ENCODE measurements at places on chromosomes 2 and 18.

GRCh38 chr2:217612920-217613319 lies 389.9 kb downstream of the TNS1 start:
- DNase-seq, result no peak
- H3K36me3 ChIP-seq, result no peaks in the 10 kb centered on the region
- peaks cover 2% of the 10 kb centered on the region for H3K27me3 ChIP-seq
- peaks cover 3% of the 10 kb centered on the region for H3K4me1 ChIP-seq

DNA sequence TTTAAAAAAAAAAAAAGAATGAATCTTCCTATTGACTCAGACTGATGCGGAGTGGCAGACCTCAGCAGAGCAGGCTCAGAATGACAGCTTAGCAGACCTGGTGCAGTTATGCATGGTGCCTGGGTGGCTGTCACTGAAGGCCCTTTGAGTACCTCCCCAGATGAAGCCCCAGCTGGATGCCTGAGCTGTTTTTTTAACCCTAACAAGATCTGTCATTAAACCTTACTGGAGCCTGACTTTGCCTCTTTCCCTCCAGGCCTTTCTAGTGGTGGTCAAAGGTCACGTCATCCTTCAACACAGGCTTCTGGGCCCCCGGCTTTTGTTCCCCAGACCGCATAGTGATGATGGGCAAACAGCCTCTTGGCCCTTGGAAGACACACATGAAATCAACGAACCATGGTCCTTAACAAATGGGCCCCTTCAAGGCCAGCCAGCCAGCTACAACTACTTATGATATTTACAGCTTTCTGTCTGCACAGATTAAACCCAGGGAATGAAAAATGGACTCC lies 138.3 kb upstream of the CYP1B1 start:
- no peak overlapping the region for H3K4me3 ChIP-seq
- DNase-seq, result no peak
- H3K27ac ChIP-seq, result no peak overlapping the region
- no peaks in the 10 kb centered on the region for H3K4me1 ChIP-seq

GRCh38 chr2:231708773-231709635 lies 679 bp downstream of the PTMA start:
- peaks cover 32% of the 10 kb centered on the region for H3K4me1 ChIP-seq
- H3K27me3 ChIP-seq, result no peaks in the 10 kb centered on the region
- peak overlapping the region; percentile 87 for H3K4me3 ChIP-seq
- DNase-seq, result no peak

- peak; percentile 6 for DNase-seq
- H3K27me3 ChIP-seq, result peaks cover 10% of the 10 kb centered on the region
- no peaks in the 10 kb centered on the region for H3K36me3 ChIP-seq
- no peak overlapping the region for H3K4me3 ChIP-seq
- H3K27ac ChIP-seq, result no peak overlapping the region
Observed at GRCh38 chr2:10834068-10834655, 21.6 kb upstream of the PDIA6 start.

DNA sequence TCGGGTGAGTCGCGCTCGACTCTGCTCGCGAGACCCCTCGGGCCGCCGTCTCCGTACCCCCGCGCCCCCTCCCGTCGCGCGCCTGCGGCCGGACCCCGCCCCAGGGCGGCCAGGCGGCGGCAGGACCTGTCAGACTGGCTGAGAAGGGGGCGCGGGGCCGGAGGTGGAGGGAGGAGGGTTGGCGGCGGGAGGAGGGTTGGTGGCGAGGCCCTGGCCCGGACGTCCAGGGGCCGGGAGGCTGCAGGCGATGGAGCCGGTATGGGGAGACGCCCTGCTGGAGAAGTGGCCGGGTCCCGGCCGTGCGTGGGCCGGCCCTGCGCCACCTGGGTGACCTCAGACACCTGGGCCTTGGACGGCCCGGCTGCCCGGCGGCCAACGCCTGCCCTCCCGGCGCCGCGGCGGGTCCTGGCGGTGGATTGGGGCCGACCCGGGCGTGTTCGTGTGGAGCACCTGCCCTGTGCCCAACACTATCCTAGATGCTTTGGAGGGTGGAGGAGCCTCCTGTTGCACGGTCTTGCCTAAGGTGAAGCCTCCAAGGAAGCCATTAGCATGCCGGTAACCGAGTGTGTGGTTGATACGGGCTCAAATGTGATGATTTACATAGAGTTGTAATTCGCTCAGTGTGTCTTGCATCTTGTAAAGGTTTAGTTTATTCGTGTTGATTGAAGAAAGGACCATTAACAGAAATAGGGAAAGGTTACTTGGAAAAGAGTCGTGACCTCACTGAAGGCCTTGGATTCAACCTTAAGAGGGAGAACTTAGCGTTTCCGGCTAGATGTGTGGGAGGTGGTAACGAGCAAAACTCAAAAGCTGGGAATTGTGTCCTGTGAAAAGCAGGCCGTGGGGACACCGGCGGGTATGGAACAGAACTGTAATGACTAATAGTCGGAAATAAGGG lies 550 bp downstream of the MYL12B start:
- H3K4me1 ChIP-seq, result peaks cover 36% of the 10 kb centered on the region
- H3K36me3 ChIP-seq, result peaks cover 21% of the 10 kb centered on the region
- peak overlapping the region; percentile 100 for H3K4me3 ChIP-seq
- peak overlapping the region; percentile 98 for H3K27ac ChIP-seq
- no peaks in the 10 kb centered on the region for H3K27me3 ChIP-seq
- peak; percentile 39 for DNase-seq

DNA sequence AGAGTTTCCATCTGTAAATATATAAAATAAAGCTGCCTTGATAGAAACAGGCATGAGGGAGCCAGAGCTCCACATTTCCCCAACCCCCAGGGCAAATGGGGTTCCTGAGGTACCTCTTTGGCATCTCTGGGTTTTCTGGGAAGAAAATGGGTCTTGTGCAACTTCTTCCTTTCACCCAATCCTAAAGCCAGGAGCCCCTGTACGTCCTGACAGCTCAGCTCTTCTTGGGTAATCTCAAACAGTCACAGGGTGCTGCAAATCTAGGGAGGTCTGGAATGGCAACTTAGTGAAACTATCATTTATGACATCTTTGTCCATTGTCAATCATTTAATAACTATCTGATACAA lies 36.6 kb upstream of the STAT1 start:
- peaks cover 26% of the 10 kb centered on the region for H3K4me1 ChIP-seq
- no peak overlapping the region for H3K4me3 ChIP-seq
- peak overlapping the region; percentile 88 for H3K27ac ChIP-seq
- no peaks in the 10 kb centered on the region for H3K27me3 ChIP-seq
- peak; percentile 29 for DNase-seq

DNA sequence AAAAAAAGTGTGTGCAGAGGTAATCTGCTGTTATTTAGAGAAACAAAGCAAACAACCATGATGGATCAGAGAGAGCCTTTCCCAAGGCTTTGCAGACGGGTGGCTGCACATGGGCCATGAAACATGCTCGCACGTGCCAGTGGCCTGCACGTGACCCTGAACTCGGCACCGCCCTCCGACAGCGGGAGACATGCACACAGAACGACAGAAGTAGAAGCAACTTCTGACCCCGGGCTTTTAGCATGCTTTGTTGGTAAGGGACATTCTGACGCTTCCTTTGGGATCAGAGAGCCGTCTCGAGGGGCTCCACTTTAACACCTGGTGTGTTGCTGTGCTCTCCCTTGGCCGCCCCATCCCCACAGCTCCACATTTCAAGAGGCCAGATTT lies 112.5 kb downstream of the KCNF1 start:
- no peak overlapping the region for H3K27ac ChIP-seq
- H3K27me3 ChIP-seq, result no peaks in the 10 kb centered on the region
- no peaks in the 10 kb centered on the region for H3K4me1 ChIP-seq
- no peak for DNase-seq

DNA sequence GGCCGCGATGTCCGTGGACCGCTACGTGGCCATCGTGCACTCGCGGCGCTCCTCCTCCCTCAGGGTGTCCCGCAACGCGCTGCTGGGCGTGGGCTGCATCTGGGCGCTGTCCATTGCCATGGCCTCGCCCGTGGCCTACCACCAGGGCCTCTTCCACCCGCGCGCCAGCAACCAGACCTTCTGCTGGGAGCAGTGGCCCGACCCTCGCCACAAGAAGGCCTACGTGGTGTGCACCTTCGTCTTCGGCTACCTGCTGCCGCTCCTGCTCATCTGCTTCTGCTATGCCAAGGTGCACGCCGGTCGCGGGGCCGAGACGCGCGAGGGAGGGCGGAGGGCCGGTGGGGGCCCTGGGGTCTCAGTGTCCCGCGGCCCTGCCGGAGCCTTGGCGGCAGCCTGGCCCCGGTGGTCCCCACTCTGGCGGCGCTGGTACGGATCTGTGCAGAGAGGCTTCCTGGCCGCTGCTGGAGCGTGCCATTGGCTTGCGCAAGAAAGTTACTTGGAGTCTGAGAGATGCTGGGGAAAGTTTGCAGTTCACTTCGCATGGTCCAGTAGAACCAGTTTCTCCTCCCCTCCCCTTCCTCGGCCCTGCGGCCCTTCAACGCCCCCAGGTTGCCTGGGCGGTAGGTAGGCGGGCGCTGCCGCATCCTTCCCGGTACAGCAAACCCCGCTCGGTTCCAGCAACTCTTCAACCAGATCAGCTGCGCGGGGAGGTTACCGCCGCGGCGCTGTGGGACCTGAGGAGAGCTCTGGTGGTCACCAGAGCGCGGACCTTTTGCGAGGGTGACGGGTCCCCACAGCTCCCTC lies 1.5 kb downstream of the GALR1 start:
- no peak for DNase-seq
- H3K27ac ChIP-seq, result no peak overlapping the region
- no peak overlapping the region for H3K4me3 ChIP-seq
- H3K4me1 ChIP-seq, result no peaks in the 10 kb centered on the region
- no peaks in the 10 kb centered on the region for H3K36me3 ChIP-seq

DNA sequence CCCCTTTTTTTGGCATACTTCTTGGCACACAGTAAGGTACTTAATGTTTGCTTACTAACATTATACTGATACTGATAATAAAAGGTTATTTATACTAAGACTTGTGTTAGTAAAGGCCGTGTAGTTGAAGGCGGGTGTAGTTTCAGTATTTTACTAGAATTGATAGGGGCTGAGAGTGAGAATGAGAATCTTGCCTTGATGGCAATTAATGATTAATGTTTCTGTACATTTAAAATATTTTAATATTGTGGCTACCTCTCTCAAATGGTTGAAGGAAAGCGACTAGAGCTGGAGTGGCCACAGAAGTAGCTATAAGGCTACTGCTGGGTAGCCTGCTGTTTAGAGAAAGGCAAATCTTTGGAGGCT lies 29.3 kb downstream of the PELI1 start:
- no peaks in the 10 kb centered on the region for H3K27me3 ChIP-seq
- peak overlapping the region; percentile 47 for H3K27ac ChIP-seq
- H3K4me1 ChIP-seq, result peaks cover 16% of the 10 kb centered on the region
- H3K4me3 ChIP-seq, result no peak overlapping the region
- H3K36me3 ChIP-seq, result no peaks in the 10 kb centered on the region

DNA sequence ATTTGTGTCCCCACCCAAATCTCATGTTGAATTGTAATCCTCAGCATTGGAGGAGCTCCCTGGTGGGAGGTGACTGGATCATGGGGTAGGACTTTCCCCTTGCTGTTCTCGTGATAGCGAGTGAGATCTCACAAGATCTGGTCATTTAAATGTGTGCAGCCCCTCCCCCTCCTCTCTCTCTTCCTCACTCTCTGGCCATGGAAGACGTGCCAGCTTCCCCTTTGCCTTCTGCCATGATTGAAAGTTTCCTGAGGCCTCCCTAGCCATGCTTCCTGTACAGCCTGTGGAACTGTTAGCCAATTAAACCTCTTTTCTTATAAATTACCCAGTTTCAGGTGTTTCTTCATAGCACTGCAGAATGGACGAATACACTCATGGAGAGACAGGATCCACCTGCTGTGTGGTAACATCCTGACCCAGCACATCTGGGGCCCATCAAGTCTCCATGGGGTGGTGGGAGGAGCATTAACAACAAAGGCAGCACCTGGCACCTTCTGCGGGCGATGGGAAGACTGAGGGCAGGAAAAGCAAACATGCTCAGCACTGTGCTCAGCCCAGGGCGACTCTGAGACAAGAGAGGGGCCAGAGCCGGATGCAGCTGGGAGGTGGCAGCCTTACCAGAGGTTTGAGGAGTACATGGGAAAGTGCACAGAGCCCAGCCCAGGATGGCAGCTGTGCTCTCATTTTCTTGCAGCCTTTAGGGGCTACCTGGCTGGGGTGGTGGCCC lies 16.2 kb upstream of the ALPP start:
- H3K4me1 ChIP-seq, result peaks cover 5% of the 10 kb centered on the region
- no peak overlapping the region for H3K4me3 ChIP-seq
- no peaks in the 10 kb centered on the region for H3K36me3 ChIP-seq
- DNase-seq, result no peak
- H3K27ac ChIP-seq, result no peak overlapping the region

GRCh38 chr2:57806449-57806968 lies 240.1 kb upstream of the VRK2 start:
- no peak overlapping the region for H3K4me3 ChIP-seq
- no peak for DNase-seq
- H3K27me3 ChIP-seq, result no peaks in the 10 kb centered on the region
- H3K4me1 ChIP-seq, result no peaks in the 10 kb centered on the region
- H3K36me3 ChIP-seq, result no peaks in the 10 kb centered on the region
- H3K27ac ChIP-seq, result no peak overlapping the region

GRCh38 chr2:189146553-189146952 lies 33.0 kb downstream of the COL5A2 start:
- H3K27ac ChIP-seq, result no peak overlapping the region
- peaks cover 3% of the 10 kb centered on the region for H3K36me3 ChIP-seq
- no peaks in the 10 kb centered on the region for H3K27me3 ChIP-seq
- no peak for DNase-seq

DNA sequence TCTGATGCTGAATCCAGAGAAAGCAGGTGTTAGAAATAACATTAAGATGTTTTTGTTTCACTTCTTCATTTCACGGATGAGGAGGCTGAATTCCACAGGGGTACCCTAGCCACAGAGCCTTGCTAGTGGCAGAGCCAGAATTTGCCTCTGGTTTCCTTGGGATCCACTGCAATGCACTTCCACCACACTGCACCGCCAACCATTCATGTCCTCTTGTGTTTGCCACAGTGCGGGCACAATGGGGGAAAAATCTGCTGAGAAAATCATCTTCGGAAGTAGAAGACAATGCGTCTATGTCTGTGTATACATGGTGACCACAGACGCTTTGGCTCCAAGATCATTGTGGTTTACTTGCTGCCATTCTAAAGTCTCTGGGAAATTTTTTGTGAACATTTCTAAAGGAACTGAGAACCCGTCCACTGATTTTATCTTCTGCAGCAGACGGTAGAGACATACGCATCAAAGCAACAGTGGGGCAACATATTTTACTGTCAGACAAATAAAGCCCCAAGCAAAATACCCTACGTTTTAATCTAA lies 14.9 kb downstream of the ICOS start:
- H3K4me1 ChIP-seq, result peaks cover 5% of the 10 kb centered on the region
- H3K27ac ChIP-seq, result no peak overlapping the region
- DNase-seq, result no peak
- no peaks in the 10 kb centered on the region for H3K27me3 ChIP-seq

GRCh38 chr2:80527119-80527518 lies 222.6 kb upstream of the LRRTM1 start:
- H3K36me3 ChIP-seq, result no peaks in the 10 kb centered on the region
- no peaks in the 10 kb centered on the region for H3K27me3 ChIP-seq
- no peaks in the 10 kb centered on the region for H3K4me1 ChIP-seq
- no peak overlapping the region for H3K27ac ChIP-seq

All from astrocyte (in vitro differentiated cells and primary cell).